ENCODE measurements at places on chromosomes 11 and 22. TPM values are rescaled to one million over a fixed set of nuclear protein-coding genes. Genes with fewer than 3 reads are reported as not detected.

Gene VSIG10L2
- not detected for polyA plus RNA-seq

DNA sequence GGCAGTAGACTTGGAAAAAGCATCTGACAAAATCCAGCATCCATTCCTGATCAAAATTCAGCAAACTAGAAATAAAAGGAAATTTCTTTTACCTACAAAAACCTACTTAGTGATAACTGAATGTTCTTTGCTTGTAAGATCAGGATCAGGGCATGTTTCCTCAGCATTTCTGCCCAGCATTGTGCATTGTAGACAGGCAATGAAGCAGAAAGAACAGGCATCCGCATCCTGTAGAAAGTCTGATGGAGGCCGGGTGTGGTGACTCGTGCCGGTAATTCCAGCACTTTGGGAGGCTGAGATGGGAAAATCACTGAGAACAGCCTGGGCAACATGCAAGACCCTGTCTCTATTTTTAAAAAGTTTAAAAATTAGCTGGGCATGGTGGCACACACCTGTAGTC lies 32.5 kb upstream of the PANX2 start:
- H3K4me3 ChIP-seq = no peak overlapping the region
- peaks cover 3% of the 10 kb centered on the region for H3K4me1 ChIP-seq
- H3K36me3 ChIP-seq = no peaks in the 10 kb centered on the region
- H3K27me3 ChIP-seq = peaks cover 8% of the 10 kb centered on the region
- no peak overlapping the region for H3K27ac ChIP-seq

Gene OR10AG1
- not detected for polyA plus RNA-seq

DNA sequence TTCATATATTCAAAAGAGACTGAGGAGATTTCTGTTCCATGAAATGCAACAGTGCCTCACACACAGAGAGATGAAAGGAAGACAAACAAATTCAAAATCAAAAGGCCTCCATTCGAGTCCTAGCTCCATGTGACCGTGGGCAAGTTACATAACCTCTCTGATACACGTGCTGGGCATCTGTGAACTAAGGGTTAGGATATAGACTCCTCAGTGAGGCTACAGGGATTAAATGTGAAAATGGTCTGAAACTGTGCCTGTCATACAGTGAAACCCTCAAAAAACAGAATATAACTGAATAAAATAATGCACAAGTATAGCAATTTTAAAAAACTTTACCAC lies 111.8 kb upstream of the MTMR2 start:
- no peak overlapping the region for H3K27ac ChIP-seq
- no peak for DNase-seq
- H3K4me3 ChIP-seq = no peak overlapping the region
- H3K4me1 ChIP-seq = peaks cover 12% of the 10 kb centered on the region
- H3K36me3 ChIP-seq = no peaks in the 10 kb centered on the region

- DNase-seq = peak; percentile 68
- H3K27ac ChIP-seq = peak within 1 kb of the TSS; percentile 90
- H3K36me3 ChIP-seq = no peaks in the 10 kb centered on the region
- H3K27me3 ChIP-seq = no peaks in the 10 kb centered on the region
- peaks cover 22% of the 10 kb centered on the region for H3K4me1 ChIP-seq
- peak within 1 kb of the TSS; percentile 91 for H3K4me3 ChIP-seq
Measured at GRCh38 chr11:57567515-57568329, at the start of gene UBE2L6. Gene UBE2L6, minus strand, starts transcription at chr11:57567672. Its CDS starts 61 bp downstream, at chr11:57567611.

GRCh38 chr11:119380160-119380826 lies 1.2 kb downstream of the USP2 start:
- H3K27me3 ChIP-seq = peaks cover 3% of the 10 kb centered on the region
- peaks cover 66% of the 10 kb centered on the region for H3K4me1 ChIP-seq
- H3K36me3 ChIP-seq = no peaks in the 10 kb centered on the region
- peak; percentile 24 for DNase-seq

- peaks cover 41% of the 10 kb centered on the region for H3K27me3 ChIP-seq
- no peak for DNase-seq
- no peaks in the 10 kb centered on the region for H3K36me3 ChIP-seq
- peaks cover 20% of the 10 kb centered on the region for H3K4me1 ChIP-seq
- H3K4me3 ChIP-seq = no peak overlapping the region
Measured at GRCh38 chr22:50062509-50063135, 4.5 kb upstream of the TTLL8 start.

DNA sequence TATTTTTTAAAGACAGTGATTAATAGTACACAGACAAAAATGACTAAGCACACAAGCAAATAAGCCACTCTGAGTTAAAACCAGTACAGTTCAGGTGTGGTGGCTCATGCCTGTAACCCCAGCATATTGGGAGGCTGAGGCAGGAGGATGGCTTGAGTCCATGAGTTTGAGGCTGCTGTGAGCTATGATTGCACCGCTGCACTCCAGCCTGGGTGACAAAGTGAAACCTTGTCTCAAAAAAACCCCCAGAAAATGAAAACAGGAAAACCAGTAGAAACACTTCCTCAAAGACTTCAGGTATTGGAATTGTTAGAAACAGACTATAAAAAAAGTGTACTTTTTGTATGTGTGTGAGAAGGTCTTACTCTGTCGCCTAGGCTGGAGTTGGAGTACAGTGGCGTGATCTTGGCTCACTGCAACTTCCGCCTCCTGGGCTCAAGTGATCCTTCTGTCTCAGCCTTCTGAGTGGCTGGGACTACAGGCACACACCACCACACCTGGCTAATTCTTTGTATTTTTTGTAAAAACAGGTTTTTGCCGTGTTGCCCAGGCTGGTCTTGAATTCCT lies 33.0 kb downstream of the PPP6R2 start:
- peaks cover 40% of the 10 kb centered on the region for H3K36me3 ChIP-seq
- H3K27me3 ChIP-seq = no peaks in the 10 kb centered on the region
- no peak overlapping the region for H3K4me3 ChIP-seq
- no peaks in the 10 kb centered on the region for H3K4me1 ChIP-seq
- no peak overlapping the region for H3K27ac ChIP-seq
- no peak for DNase-seq
